Activated naive CD4-positive, alpha-beta T cell treated with anti-CD3 and anti-CD28 coated beads, Interleukin-2, amount 50 U/mL, for 72 hours (primary cell): ENCODE measurements at places on chromosomes 1 and 21. TPM values are rescaled to one million over a fixed set of nuclear protein-coding genes. Genes with fewer than 3 reads are reported as not detected.

DNA sequence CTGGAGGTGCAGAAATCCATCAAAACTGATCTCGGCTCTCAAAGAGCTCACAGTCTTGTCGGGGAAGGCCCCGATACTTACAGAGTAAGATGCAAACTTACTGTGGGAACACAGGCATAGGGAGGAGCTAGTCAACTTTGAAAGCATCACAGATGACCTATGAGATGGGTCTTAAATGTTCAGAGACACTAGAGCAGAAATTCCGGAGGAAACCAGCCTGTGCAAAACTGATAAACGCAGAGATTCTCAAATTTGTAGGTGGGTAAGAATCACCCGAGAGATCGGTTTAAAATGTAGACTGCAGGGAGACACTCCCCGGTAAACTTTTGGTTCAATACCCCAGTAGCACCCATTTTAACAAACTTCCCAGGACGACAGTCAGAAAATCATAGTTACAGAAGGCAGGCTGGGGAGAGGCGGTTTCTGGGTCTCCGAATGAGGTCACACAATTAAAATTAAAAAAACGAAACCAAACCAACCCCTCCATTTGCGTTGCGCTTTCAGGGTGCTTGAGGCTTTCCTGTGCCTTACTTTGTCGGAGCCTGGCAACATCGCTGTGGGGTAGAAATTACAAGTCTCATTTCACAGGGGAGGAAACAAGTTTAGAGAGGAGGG, 755 bp upstream of the THRAP3 start:
- peak; percentile 36 for DNase-seq

GRCh38 chr1:88526456-88526855, 157.6 kb upstream of the PKN2 start:
- DNase-seq: no peak

DNA sequence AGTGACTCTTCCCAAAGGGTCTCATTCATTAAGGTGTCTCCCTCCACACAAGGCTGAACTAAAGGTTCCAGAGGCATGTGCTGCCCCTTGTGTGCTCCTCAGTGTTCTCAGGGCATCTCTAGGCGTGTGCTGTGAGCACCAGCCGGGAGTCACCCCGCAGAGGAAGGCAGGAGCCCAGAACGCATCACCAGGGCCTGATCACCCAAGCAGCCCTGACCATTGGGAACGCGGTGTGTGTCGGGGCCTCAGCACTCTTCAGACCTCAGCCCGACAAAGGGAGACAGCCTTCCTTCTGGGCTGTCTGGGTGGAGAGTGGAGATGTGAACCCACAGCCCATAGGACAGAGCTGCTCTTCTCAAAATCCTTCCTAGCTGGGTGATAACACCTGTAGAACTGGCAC, 9.1 kb downstream of the SLC37A1 start:
- DNase-seq: no peak

- no peak for DNase-seq
Observed at GRCh38 chr1:209662879-209663327, 10.7 kb upstream of the LAMB3 start.

DNA sequence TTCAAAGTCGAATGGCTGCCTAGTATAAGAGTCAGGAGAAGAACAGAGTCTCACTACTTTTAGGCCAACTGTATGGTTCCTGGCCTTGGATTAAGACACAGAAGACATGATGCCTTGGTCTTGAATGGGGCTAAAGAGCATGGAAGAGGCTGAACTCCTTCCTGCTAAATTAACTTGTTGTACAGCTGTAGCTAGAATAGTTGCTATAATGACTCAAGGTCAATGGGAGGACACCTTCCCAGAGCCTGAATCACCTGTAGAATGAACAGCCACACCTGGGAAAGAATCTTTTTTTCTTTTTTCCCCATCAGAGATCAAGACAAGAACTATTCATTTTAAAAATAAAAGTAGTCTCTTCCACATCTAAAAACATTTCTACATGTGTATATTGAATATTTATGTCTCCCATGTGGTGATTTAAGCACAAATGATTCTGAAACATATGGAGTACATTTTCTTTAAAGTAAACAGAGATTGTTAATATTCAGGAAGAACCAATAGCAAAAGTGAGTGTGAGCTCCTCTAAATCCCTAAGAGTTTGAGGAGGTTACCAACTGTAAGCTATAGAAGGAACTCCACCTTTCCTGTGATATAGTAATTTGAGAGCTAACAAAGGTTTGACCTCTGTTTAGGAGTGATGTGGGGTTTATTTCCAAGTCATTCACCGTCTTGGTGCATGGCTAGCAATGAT, 191.3 kb downstream of the TGFB2 start:
- DNase-seq: no peak

GRCh38 chr1:167182571-167183320, 37.9 kb upstream of the POU2F1 start:
- no peak for DNase-seq

The KRTAP21-1 gene
- total RNA-seq: not detected

The CSMD2 gene
- total RNA-seq: not detected

The FCGR3B gene
- total RNA-seq: not detected

The CALML6 gene
- 2.6 TPM for total RNA-seq

The HSD11B1 gene
- total RNA-seq: 0.75 TPM
